NCI-H1436 (cell line): ENCODE measurements at places on chromosomes 11 and 22.

- DNase-seq, result no peak
Observed at GRCh38 chr11:2578929-2579270, 120.9 kb downstream of the KCNQ1OT1 start.

GRCh38 chr11:455566-456147 is 5.6 kb downstream of the PTDSS2 start:
- no peak for DNase-seq

- DNase-seq, result no peak
Observed at GRCh38 chr11:36241497-36241896, 47.7 kb downstream of the COMMD9 start.

- DNase-seq, result no peak
Observed at GRCh38 chr11:115656669-115657068, 152.5 kb upstream of the CADM1 start.

DNA sequence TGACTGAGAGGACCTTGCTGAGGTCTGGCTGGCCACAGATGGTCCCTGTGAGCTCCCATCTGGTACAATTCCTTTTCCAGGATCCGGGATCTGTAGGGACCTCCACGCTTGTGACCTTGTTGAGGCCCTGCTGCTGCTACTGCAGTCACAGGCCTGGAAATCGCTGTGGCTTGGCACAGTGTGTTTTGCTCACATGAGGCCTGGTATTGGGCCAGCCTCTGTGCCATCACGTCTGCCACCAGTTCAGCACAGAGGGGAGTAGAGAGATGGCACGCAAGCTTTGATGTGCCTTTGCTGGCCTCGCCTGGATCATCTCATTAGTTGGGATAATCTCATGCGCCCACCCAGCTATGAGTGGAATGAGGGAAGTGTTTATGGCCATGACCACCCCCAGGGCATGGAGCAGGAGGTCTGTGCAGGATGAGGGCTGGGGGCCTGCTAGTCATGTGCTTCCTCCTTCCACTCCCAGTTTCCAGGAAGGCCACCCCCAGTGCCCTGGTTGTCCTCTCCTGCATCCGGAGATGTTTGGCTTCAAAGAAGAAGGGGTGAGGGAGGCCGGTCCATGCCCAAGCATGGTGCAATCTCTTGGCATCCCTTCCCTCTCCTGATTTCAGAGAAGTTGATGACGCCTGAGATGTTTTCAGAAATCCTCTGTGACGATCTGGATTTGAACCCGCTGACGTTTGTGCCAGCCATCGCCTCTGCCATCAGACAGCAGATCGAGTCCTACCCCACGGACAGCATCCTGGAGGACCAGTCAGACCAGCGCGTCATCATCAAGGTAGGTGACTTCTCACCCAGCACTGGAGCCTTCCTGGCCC is 22.4 kb downstream of the DERL3 start:
- DNase-seq, result no peak

- DNase-seq, result no peak
Observed at GRCh38 chr11:134372536-134372935, 39.5 kb downstream of the B3GAT1 start.

DNA sequence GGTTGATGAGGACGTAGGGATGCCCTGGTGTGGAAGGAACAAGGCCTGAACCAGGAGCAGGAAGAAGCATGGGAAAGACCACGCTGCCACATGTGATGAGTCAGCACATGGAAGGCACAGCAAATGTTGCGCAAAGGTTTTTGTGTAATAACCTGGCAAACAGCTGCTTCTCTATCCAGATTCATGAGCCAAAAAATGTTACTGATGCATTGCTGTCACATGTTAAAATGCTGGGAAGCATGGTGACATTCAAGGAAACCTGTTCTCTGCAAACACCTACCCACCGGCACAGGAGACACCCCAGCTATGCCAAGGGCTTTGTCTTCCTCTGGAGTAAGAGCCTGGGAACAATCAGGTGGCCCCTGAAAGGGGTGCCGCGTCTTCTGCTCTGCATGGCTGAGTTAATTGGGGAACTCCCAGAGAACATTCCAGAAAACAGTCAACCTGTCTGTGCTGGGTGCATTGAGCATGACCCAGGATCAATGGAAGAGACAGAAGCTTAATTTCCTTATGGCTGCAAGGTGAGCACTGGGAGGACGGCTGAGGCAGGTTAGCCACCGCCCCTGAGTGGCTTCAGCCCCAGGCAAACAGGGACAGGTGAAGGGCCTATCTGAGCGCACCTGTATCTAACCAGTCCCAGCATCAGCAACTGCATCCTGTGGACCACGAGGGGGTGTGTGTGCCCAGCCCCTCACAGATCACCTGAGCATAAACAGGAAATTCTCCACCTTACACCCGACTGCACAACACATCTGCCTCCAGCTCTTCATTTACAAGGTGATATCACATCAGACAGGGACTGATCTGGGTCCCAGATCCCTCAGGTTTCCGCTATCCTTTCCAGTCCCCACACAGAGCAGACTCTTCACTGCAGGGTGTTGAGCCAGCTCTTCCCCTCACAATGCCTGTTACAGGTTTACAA is 108.4 kb downstream of the GGTLC2 start:
- DNase-seq, result no peak

DNA sequence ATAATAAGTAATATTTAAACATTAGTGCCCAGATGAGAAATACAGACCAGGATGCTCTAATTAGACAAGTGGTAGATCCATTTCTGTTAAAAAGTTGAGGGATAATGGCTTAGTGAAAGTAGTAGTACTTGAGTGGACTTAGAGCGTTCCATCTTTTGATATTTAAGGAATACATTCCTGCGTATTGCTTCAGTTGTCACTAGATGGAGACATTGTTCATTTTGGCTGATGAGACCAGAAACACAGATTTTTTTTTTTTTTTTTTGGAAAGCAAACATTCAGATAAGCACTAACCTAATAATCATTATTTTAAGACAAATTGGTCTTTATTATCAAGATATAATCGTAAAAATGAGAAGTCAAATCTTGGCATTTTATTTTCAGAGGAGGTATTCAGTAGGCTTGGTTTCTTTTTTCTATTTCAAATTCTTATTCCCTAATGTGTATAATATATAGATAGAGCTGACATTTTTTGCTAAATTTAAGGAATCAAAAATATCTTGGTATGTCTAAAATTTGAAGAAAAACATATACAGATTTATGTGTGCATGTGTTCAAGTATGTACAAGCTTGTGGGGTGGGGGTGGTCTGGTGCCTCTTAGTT is 92.9 kb downstream of the DYNC2H1 start:
- no peak for DNase-seq

DNA sequence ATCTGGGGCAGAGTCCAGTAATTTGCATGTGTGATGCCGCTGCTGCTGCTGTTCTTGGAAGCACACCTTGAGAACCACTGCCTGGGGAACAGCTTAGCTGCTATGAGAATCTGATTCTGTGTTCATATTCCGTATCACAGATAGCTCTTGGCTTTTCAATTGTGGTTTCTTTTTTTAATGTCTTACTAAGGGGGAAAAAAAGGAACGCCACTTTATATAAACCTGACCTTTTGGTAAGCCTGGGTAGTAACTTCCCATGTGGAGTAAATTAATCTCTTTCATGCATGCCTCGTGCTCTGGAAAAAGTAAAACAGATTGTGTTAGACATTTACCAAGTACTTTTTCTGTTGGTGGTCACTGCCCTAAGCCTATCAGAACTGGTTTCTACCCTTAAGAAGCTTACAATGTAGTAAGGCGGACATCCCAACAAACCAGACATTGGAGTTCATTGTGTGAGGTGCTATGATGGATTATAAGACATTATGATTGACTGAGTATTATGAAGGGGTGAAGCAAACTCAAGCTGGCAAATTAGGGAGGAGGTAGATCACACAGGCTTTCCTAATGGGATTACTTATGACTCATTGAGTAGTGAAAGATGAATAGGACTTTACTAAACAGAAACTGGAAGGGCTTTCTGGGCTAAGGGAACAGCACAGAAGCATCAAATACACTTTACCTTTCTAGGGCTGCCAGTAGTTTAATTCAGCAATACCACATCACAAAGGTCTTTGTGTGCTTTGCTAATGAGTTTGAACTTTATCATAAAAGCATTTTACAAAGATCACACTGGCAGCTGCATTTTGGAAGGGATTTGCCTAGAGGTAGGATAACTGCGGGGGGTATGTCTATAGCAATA is 64.7 kb downstream of the MAML2 start:
- DNase-seq, result no peak

- no peak for DNase-seq
Observed at GRCh38 chr11:62921573-62922188, 518 bp upstream of the CHRM1 start.

DNA sequence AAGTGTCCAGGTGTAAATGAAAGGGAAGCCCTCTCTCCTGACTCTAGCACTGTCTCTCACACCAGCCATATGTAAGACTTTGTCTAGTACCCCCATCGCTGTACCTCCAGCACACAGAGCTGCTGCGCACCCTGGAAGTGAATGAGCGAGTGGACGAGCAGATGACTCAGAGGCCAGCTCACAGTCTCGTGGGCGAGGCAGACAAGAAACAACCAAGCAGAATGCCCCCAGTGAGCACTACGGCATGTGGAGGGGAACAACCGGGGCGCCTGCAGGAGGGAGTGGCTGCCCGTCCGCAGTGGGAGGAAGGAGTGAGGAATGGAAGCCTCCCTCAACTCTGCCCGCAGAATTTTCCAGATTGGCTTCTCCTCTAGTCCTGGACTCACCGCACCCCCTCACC is 46.4 kb downstream of the MCM5 start:
- DNase-seq, result no peak

GRCh38 chr11:9385327-9385899 is 961 bp downstream of the IPO7 start:
- no peak for DNase-seq

DNA sequence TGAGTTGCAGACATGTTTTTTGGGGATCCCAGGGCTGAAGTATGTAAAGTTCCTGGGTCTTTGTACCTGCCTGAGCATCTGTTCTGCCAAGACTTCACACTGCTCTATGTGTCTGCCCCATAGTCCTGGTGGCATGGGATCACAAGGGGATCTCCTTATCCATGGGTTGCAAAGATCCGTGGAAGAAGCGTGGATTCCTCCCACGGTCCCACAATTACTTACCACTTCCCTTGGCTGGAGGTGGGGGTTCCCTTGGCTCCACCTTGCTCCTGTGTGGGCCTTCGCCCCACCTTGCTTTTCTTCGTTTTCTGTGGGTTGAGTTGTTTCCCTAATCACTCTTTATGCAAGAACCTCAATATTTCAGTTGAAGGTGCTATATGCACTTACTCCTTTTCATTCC is 157.4 kb upstream of the CHORDC1 start:
- DNase-seq, result no peak

DNA sequence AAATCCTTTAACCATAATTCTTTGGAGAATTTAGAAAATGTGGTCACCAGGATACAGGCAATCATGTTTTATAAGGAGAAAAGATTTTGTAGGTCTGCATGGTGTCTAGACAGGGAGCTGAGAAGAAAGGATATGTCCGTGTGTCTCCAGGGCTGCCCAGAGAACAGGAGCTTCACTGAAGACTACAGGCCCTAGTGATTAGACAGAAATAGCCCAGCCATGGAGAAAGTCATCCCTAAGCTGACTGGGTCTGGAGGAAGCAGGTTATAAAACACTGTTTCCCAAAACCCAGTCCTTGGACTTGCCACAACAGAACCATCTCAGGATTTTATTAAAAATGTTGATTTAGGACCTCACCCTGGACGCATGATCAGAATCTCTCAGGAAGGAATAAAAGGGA is 84.4 kb downstream of the GALNT18 start:
- no peak for DNase-seq

- no peak for DNase-seq
Observed at GRCh38 chr22:29167032-29167911, 38.4 kb upstream of the EMID1 start.

GRCh38 chr22:37996079-37996478 is 11.7 kb upstream of the SOX10 start:
- DNase-seq, result peak; percentile 44

GRCh38 chr11:18091731-18092130 is 14.2 kb downstream of the SAAL1 start:
- no peak for DNase-seq

GRCh38 chr11:35253237-35253636 is 114.3 kb downstream of the CD44 start:
- DNase-seq, result no peak

DNA sequence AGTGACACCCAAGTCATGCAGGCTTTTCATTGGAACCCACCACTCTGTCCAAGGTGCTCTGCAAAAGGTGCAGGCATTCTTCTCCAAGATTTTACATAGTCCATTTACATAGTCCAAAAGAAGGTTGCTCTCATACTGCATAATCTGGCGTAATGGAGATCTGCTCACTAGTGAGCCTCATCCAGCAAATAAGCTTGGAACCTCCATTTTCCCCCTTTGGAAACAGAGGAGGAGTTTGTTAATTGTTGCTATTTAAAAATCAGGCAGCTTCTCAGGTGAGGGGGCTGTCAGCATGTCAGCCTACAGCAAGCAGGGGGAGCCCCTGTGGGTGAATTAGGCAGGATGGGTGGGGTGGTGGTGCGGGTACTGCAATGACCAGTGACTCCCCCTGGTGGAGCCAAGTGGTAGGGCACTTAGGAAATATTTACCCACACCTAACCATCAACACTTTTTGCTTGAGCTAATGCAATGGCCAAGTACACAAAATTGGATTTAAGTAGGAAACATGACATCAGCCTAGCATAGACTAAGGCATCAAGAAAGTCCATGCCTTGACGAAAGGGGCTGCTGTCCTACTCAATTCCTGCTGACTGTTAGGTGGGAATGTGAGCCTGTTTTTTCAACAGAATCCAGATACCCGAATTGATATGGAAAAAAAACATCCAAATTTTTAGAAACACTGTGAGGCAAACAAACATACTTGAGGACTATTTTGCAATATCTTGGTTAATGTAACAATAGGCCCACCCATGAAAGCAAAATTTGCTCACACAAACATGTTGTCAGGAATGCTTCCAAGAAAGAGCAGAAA is 64.5 kb downstream of the AMBRA1 start:
- peak; percentile 59 for DNase-seq

DNA sequence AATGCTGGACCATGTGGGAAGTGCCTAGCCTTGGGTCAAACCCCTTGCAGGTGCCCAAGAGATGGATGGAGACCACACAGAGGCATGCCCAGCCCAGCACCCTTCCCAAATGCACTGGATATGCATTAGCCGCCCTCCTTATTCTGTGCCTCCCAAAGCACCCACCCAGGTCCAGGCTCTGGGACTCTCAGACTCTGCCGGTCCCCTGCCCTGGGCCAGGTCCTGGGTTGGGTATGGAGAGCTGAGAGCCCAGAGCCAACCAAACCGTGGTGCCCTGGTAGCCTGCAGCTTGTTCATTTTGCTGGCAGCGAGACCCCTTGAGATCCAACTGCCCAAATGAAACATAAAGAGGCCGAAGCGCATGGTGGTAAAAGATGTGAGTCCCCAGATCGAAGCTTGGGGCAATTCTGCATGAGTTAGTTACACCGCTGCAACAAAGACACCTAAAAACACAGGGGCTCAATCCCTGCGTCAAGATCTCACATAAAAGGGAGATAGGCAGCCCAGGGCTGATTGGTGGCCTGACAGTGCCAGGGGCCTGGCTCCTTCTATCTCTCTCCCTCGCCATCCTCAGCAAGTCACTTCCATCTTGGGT is 61.5 kb downstream of the MYEOV start:
- no peak for DNase-seq
